CD8-positive, alpha-beta T cell (primary cell): ENCODE measurements at places on chromosomes 16 and 17.

- no peak for DNase-seq
Measured at GRCh38 chr17:66507103-66507923, 204.9 kb downstream of the PRKCA start.

GRCh38 chr17:81398832-81399411 is 3.7 kb downstream of the BAHCC1 start:
- DNase-seq: no peak

DNA sequence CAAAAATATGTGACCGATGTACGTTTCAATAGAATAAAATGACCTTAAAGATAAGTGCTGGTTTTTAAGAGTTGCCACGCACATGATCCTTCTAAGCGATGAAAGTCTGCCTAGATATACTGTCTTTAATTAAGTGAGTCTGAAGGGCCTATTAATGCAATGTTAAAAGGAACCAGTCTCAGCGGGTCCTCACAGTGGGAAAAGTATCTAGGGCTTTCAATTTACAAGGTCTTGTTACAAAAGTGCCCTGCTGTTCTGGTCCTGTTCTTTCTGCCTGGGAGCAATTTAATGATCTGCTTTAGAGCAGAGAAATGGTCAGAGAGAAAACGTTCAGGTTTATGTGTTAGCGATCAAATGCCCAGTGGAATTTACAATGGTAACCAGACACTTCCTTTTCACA is 864.0 kb downstream of the KCNJ2 start:
- no peak for DNase-seq

- DNase-seq: no peak
Measured at GRCh38 chr17:68184816-68185436, 62.9 kb upstream of the AMZ2 start.

GRCh38 chr17:31919802-31920525 is 16.8 kb upstream of the SUZ12 start:
- no peak for DNase-seq

GRCh38 chr16:85222155-85222863 is 110.0 kb upstream of the CIBAR2 start:
- no peak for DNase-seq

DNA sequence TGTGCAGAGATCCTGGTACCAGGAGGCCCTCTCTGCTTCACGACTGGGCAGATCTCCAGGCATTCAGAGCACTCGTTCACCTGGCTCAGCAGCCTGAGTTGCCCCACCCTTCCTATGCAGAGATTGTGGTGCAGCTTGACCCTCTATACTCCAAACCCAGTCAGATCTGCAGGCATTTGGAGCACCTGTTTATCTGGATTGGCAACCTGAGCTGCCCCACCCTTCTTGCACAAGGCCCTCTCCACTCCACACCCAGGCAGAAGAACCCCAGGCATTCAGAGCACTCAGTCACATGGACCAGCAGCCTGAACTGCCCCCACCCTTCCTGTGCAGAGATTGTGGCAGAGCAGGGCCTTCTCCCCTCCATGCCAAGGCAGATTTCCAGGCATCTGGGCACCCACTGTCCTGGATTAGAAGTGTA is 88.4 kb upstream of the CDH5 start:
- no peak for DNase-seq

GRCh38 chr17:66330646-66331037 is 28.2 kb downstream of the PRKCA start:
- DNase-seq: no peak

GRCh38 chr16:16101585-16101984 is 121.7 kb downstream of the ABCC6 start:
- DNase-seq: no peak

DNA sequence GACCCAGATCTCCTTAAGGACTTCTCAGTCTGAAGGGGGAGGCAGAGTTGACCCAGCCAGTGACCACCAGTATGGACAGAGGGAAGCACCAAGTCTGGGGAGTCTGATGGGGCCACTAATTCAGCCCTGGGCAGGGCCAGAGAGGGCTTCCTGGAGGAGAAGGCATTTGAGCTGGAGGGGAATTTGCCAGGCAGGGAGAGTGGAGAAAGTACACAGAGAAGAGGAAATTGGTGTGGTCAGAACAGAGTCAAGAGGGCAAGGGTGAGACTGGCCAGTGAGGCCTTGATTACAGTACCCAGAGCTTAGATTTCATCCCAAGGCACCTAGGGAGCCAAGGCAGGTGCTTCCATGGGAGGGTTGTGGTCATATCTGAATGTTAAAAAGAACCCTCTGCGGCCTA is 36.3 kb downstream of the MYO15A start:
- no peak for DNase-seq

DNA sequence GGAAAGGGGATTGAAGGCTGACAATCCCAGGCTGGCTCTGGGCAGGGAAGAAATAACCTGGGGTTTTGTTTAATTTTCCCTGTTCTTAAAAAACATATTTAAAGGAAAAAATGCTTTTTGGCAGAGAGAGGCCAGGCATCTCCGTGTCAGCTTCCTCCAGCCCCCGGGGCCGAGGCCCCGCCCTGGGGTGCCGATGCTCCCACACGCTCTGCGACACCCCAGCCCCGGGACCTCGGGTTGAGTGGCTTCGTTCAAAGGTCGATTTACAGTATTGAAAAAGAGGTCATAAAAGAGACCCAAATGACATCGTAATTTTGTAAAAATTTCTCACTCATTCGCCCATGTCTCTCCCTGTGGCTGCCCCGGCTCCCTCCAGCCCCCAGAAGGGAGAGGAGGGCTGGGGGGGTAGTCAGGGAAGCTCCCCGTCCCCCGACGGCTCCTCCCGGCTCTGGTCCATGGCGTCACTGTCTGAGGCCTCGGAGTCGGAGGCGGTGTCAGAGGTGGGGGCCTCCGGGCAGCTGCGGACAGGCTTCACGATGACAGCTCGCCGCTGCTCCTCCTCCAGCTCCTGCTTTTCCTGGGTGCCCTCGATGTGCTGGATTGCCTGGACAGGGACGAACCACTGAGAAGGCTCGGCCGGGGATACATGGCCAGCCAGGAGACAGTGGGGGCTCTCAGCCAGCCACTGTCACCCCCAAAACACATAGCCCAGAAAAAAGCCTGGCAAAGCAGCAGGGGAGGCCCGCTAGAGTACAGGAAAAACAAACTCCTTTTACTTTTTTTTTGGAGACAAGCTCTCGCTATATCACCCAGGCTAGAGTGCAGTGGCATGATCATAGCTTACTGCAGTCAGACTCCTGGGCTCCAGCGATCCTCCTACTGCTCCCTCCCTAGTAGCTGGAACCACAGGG is 14.9 kb downstream of the TFAP4 start:
- DNase-seq: no peak

DNA sequence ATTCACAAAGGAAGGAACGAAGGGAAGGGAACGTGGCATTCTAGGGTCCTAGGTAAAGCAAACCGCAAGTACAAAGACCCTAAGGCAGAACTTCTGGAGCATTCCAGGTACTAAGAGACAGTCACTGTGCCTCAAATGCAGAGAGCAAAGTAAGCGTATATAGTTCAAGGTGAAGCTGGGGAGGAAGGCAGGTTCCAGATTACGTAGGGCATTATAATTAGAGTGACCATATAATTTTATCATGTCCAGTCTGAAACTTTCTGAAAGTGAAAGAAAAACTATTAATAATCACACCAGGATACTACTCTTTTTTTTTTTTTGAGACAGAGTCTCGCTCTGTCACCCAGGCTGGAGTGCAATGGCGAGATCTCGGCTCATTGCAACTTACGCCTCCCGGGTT is 25.7 kb downstream of the METTL16 start:
- no peak for DNase-seq

- DNase-seq: no peak
Measured at GRCh38 chr16:52545222-52545897, 1.6 kb downstream of the TOX3 start.

DNA sequence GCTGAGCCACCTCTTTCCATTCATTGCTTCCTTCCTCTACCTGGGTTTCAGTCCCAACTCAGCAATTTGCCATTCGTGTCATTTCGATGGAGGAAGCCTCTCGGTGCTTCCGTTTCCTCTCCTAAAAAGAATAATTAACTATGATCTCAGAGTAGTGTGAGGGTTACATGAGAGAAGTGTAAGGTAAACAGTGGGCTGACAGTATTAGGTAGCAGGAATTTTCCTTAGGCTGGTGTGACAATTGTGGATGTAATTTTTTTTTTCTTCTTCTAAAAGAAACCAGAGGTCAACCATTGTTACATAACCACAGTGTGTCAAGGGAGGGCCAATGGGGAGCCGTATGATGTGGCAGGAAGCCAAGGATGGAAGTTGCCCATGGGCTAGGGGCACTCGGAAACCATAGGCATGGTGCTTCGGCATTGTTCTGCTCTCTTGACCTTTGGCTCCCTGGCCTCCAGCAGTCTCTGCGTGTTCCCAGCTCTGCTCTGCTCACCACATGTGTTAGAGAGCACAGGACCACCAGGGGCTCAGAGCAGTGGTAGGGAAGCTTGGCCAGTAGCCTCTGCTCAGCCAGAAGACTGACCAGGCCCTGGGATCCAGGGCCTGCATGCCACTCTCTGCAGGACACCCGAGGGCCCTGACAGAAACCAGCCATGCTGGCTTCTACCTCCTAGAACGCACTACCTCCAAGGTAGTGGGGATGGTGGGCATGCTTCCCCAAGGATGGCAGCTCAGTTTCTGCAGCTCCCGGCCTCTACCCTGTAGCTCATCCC is 2.0 kb upstream of the TOP2A start:
- no peak for DNase-seq

DNA sequence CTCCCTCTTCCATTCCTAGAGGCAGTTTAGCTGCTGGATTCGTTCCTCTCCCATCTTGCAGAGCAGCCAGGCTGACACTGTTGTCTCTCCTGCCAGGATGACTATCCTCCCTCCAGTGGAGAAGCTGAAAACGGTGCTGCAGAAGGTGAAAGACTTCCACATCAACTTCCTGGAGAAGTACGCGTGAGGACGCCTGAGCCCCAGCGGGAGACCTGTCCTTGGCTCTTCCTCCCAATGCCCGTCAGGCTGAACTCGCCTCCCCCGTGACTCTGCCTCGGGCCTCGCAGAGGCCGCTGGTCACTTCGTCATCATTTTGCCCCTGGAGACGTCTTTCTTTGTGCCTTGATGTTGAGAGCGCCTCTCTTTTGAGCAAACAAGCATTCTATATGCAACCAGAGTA is 44.6 kb downstream of the GPT2 start:
- no peak for DNase-seq

DNA sequence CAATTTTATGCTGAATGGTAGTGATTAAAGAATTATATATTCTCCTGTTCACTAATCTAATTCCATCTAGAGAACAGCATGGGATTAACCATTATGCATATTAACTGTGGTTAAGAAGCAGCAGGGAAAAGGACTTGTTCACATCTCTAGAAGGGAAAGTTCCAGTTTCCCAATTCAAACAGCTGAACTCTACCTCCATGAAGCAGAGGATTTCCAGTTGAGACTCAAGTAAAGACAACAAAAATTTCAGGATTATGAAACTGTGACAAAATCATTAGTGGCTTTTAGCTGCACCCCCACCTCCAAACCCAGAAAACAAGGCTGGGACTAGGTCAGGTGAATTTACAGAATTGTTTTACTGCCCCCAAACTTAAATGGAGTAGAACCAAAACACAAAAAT is 73.6 kb downstream of the USP32 start:
- DNase-seq: no peak

GRCh38 chr16:72120026-72120425 is 26.4 kb downstream of the DHX38 start:
- DNase-seq: no peak

DNA sequence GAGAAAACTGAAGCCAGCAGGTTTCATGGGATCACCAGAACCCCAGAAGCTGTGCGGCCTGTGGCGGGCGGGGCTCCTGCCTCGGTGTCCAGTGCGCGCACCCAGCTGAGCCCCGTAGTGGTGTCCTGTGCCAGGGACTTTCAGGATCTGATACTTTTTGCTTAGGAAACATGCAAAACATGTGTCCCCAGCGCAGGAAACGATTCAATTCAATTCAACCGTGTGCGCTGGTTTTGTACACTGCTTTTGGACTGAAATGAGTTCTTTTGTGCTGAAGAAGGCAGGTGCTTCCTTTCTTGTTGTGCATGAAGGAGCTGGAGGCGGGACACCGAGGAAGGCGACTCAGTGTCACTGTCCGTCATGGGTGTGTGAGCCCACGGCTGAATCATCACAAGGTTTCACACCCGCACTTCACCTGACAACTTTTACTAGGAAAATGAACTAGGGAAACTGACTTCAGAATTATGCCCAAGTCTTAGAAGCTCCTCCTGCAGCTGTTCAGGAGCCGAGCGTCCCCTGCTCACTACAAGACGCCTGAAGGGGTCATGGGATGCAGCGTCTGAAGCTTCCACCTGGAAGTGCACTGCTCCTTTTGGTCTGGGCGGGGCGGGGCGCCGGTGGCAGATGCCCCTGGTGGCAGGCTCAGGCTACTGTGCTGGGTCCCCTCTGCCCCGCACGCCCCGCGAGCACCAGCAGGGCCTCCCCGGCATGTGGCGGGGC is 31.4 kb upstream of the ZNF750 start:
- DNase-seq: peak; percentile 39

DNA sequence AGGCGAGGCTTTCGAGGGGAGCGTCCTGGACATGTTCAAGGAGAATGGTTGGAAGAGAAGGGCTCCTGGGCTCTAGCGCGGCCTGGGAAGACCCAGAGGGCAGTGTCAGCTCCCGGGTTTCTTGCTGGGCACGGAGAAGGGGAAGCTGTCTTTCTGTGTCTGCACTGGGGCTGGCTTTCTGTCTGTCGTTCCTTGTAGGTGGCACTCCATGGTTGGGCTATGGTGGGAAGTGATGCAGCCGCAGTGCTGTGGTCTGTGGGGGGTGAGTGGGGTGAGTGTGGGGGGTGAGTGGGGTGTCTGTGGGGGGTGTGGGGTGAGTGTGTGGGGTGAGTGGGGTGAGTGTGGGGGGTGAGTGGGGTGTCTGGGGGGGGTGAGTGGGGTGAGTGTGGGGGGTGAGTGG is 13.7 kb downstream of the RNF213 start:
- DNase-seq: no peak

DNA sequence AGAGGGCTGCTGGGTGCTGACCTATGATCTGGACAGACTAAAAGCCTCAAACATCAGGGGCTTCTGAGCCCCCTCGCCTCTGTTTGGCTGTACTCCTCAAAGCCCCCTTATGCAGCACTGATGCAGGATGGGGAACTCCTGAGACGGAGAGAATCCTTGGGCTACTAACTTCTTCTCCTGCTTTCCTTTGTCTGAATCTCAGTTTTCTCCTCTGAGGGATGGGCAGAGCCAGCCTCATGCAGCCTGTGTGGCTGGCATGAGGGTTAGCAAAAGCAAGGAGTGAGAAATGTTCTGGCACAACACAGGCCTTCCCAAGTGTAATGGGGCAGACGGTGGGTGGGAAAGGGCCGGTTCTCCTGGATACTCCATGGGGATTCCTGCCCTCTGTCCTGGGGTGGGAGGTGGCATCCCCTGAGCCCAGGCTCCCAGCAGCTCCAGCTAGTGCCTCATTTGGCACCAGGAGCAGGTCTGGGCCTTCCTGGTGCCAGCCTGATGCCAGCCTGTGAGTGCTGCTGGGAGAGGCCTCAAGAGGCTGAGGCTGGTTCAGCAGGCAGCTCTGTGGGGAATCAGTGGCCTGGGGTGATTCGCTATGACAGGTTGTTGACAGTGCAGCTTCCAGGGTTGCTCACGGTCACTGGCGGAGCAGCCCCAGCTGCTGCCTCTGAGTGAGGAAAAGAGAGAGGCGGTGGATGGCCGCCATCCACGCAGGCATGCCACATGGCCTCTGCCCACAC is 4.0 kb upstream of the BRD7 start:
- no peak for DNase-seq
